Stimulated activated CD4-positive, alpha-beta T cell treated with anti-CD3 and anti-CD28 coated beads, Interleukin-2, amount 100 ng/mL, for 24 hours (primary cell): ENCODE measurements at places on chromosomes 7 and 10.

- no peak for DNase-seq
These were observed 595 bp downstream of the TBL2 start for GRCh38 chr7:73577627-73578341.

- no peak for DNase-seq
These were observed 20.2 kb upstream of the MYL7 start for GRCh38 chr7:44161371-44161770.

- DNase-seq, result no peak
These were observed 193.6 kb downstream of the MBL2 start for GRCh38 chr10:52578871-52579405.

GRCh38 chr10:45439873-45440272, 65.9 kb downstream of the ALOX5 start:
- no peak for DNase-seq

DNA sequence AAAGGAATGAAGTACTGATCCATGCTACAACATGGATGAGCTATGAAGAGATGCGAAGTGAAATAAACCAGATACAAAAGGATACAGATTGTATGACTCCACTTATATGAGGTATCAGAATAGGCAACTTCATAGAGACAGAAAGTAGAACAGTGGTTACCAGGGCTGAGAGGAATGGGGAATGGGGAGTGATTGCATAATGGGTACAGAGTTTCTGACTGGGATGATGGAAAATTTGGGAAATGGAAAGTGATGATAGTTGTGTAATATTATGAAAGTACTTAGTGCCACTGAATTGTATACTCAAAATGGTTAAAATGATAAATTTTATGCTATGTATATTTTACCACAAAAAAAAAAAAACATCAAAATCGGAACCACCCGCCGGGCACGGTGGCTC, 3.9 kb downstream of the ATXN7L1 start:
- DNase-seq, result no peak

GRCh38 chr7:151346-152050, 40.9 kb upstream of the FAM20C start:
- DNase-seq, result no peak

DNA sequence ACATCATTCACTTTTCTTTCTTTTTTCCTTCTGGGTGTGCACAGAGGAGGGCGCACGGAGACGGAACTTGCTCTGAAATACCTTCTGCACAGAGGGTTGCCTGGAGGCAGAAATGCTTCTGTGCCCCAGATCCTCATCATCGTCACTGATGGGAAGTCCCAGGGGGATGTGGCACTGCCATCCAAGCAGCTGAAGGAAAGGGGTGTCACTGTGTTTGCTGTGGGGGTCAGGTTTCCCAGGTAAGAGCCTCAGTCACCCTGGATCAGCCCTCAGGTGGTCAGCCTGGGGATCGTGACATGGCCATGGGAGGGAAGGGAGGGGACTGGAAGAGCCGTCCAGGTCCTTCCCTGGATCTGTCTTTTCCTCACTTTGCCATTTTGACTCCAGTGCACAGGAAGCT, 33.6 kb downstream of the VWA2 start:
- DNase-seq, result no peak

- no peak for DNase-seq
These were observed 1377.4 kb downstream of the XPNPEP1 start for GRCh38 chr10:108545921-108546320.

- DNase-seq, result no peak
These were observed 114.5 kb downstream of the PTPN20 start for GRCh38 chr10:47025540-47026300.

DNA sequence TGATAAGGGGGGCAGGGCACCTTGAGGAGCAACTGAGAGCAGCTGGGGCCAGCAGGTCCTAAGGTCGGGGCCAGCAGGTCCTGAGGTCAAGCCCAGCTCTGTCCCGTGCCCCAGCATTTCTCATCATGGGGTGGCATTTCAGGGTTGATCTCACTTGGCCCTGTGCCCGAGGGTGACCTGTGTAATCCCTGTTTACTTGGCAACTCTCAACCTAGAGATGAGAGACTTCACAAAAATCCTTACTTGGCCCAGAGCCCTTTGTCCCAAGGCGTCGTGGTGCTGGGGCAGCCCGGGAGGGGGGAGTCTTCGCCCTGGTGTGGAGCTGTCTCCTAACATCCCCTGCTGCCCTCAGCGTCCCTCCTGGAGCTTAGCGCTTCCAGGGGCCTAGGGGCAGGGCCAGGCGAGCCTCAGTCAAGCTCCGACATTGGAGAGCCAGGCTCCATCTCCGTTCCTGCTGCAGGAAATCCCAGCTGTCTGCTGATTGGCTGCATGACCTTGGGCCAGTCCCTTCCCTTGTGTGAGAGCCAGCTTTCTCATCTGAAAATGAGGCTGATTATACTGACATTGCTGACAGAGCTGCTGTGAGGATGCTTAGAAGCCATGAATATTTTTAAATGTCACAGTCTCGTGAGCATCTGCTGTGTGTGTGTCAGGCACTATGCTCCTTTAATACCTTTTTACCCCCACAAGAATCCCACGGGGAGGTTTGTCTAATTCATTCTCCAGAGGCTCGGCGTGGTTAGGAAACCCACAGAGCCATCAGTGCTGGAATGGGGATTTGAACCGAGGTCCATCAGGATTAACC, 94.3 kb downstream of the ZMIZ1 start:
- DNase-seq, result no peak

DNA sequence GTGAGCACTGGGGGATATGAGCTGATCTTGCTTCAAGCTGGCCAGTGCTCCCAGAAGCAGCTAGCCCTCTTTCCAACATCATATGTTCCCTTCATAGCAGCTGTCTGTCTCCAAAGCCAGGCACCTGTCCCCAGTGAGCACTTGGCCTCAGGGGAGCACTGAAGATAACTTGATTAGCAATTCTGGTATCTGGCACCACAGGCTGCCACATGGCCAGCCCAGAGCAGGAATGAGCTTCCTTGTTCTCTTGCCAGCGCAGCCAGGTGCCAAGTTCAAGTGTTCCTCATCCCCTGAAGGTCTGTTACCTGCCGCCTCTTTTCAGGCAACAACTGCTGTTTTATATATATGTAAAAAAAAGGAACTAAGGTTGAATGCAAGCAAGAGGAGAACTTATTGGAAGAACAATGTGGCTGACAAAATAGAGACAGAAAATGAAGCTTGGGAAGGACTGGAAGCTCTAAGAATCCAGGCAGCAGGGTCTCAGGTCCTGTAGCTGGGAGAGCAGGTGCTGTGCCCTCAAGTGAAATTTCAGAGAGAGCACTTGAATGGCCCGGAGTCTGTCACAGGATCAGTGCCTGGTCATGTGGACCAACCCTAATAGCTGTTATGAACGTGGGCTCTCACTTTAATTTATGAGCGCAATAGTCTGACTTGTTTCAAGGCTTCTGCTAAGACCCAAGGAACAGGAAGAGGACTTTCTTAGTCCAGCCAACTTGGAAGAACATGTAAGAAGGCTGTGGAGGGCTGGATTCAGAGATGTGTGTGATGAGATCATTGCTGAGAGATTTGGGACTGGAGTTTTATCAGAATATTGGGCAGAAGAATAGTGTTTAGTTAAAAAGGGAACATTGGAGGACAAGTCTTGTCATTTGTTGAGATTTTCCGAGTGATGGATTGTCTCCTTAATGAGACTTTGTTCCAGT, 267.2 kb downstream of the GLRX3 start:
- no peak for DNase-seq

GRCh38 chr10:90966146-90966545, 45.3 kb upstream of the ANKRD1 start:
- no peak for DNase-seq

DNA sequence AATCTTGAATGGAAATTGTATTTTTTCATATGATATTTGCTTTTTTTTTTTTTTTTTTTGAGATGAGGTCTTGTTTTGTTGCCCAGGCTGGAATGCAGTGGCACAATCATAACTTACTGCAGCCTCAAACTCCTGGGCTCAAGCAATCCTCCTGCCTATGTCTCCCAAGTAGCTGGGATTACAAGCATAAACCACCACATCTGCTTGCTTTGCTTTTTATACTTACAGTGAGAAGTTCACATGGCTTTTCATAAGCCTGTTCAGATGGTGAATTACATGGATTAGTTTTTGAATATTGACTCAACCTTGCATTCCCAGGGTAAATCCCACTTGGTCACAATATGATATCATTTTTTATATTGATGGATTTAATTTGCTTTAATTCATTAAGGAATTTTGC, 22.0 kb downstream of the LRRD1 start:
- DNase-seq, result no peak

DNA sequence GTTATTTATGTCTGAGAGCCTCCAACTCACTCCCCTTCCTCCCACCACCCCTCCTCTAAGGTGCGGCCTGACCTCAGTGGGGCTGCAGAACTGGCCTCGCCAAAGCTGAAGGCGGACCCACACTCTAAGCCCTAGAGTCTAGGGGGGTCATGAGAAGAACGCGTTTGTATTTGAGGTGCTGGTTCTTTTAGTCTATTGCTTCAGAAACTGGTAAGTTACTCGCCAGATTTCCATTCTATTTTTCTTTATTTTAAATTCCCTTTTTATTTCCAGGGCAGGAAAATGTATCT, 357.5 kb downstream of the DNAJB6 start:
- DNase-seq, result no peak
